Stimulated activated CD4-positive, alpha-beta T cell treated with anti-CD3 and anti-CD28 coated beads, Interleukin-12 subunit alpha, Interleukin-12 subunit beta, amount 100 ng/mL, for 24 hours (primary cell): ENCODE measurements at places on chromosomes 6 and 20.

- DNase-seq: no peak
Measured at GRCh38 chr6:35027807-35028206, 113.3 kb downstream of the TCP11 start.

- no peak for DNase-seq
Measured at GRCh38 chr6:41502917-41503671, 43.1 kb upstream of the FOXP4 start.

DNA sequence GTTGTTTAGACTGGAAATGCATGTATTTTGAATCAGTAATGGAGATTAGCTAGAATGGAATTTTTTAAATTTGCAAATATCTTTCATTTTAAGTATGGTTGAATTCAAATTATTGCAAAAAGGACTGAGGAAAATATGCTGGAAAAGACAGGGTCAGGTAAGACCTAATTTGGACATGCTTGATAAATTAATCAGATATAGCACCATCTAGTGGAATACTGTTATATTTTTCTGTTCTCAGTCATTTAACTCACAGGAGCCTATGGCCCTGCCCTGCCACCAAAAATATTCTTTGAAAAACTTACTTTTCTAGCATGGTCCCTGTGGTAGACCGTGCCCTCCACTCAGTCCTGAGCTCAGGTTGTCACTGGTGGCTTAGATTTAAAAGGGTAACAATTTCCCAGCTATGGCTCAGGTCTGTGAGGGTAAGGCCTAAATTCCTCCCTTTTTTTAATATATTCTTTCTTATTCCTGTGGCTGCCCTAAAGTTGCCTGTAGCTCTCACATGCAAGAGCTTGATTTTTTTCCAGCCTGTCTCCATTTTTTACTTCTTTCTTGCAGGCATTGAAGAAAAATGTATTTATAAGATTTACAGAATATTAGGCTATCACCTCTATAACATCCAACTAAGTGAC is 25.3 kb upstream of the KIAA1586 start:
- DNase-seq: no peak

DNA sequence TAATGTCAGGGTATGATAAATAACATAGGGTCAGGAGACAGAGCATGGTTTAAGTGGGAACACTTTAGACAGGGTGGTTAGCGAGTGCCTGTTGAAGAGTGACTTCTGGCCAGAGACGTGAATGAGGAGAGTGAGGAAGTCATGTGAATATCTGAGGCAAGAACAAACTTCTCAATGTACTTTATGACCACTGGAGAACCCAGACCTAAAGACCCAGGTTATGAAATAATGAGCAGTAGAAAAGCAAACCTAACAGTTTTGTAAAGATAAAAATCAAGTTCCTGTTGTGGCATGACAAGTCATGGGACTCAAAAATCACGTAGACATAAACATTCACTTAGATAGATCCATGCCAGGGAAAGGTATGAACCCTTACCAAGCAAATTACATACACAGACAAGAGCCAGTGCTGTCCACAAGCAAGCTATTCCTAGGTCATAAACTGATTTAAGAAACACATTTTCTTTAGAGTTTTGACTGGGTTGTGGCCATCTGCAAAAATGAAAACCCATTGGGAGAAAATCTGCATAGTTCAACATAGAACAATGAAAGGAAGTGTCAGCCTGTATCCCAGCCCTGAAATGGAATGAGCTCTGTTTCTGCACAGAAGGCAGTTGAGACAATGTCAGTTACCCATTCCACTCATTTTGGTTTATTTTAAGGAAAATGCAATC is 2.2 kb upstream of the MYCT1 start:
- DNase-seq: no peak

- DNase-seq: no peak
Measured at GRCh38 chr20:17971300-17972013, 2.6 kb downstream of the MGME1 start.

GRCh38 chr20:19644085-19644484 is 114.0 kb upstream of the RIN2 start:
- DNase-seq: no peak

DNA sequence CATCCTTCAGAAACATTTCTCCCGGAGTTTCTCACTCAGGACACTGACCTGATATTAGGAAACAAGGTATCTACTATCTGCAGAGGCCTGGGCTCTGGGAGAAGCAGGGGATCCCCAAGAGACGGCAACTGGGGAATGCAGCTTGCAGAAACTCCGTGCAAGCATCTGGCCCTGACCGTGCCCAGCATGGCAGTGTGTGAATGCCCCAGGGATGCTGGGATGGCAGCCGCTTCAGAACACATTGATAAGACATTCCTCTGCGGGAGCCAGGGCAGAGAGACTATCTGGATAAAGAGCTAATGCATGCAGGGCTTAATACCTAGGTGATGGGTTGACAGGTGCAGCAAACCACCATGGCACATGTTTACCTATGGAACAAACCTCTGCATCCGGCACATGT is 55.4 kb downstream of the NFATC2 start:
- no peak for DNase-seq

GRCh38 chr6:16512544-16513290 is 248.5 kb downstream of the ATXN1 start:
- DNase-seq: no peak

DNA sequence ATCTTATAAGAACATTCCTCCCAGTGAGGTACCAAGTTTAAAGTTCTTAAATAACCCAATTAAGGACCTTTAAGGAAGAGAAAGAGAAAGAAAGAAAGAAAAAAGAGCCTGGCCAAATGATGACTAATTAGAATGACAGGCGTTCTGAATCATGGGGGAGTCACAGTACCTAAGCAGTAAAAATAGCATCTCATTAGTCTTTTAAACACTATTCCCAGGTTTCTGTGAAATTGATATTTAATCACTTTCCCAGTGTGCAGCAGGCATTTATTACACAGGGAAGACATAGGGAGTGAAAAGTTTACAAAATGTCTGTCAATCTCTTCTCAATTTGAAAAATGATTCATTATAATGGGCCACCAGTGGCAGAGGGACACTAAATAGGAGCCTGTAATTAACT is 251.4 kb upstream of the MANEA start:
- no peak for DNase-seq

DNA sequence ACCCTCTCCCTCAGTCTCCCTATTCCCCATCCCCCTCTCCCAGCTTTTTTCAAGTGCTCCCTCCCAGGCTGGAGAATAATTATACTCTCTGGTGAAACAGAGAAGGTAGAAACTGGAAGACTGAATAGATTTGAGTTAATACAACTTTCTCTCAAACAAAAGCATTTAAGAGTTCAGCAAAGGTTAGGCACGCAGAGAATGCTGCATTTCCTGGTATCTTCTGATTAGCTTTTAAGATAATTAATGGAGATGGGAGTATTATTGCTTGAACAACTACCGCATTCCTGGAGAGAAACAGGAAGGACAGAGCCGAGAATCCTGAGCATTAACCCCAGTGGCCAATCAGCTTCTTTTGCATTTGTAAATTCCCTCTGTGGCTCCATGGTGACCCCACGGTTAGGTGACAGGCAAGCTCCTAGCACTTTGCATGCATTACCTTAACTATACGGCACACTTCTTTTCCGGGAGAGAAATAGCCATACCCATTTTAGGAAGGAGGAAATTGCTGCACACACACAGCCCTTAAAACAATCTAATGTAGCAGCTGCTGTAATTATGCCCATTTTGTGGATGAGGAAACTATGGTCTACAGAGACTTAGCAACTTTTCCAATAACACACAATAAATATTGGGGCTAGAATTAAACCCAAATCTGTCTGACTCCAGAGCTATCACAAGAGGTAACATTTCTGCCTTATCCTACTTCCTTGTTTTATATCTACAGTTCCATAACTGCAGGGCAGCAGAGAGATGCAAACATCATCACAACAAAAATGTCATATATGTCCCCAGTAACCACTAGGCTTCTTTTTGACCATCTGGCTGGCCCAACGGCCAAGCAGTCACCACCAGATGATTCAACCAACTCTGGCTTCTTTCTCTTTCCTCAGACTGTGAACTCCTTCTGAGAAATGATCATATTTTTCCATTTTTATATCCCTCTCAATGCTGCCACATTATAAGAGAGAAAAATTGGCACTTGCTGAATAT is 169.9 kb downstream of the CD24 start:
- no peak for DNase-seq

DNA sequence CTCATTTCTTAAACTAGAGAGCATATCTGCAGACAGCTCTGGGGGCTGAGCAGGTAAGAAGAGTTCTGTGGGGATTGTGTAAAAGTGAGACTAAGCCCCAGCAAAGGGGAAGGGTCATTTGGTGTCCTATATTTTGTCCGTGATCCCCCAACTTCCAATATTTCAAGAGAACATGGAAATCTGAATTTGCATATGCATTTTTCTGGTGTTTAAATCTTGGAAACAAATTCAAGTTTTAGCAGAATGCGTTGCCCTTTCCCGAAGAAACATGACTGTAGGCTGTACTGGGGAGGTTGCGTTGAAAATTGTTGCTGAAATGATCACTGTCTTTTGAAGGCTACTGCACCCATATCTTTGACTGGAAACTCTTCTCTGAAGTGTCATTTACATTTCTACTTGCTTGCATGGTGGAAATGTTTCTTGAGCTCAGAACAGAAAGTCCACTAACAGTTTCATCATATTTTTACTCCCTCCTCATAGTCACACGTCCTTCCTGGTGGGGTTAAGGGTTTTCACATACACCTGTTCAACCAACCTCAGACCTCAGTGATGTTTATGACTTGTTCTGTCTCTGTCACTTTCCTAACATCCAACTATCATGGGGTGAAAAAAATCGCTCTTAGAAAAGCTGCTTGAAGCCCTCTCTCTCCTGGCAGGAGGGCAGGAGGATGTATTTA is 140.3 kb downstream of the BCAS1 start:
- DNase-seq: no peak

DNA sequence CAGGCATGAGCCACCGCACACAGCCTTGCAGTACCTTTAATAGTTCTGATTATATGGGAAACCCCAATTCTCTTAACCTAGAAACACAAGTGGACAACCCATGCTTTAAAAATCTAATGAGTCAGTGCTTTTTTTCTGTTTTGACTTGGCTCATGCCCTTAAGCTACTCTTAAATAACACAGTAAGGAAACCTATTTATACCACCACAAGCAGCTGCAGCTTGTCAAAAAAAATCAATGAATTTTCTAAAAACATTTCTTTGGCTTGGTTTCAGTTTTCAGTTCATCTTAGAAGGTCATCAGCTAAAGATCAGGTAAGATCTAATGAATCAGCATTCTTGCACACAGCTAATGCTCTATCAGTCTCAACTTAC is 124.1 kb upstream of the DST start:
- no peak for DNase-seq

GRCh38 chr6:3569816-3570215 is 113.0 kb upstream of the SLC22A23 start:
- no peak for DNase-seq

DNA sequence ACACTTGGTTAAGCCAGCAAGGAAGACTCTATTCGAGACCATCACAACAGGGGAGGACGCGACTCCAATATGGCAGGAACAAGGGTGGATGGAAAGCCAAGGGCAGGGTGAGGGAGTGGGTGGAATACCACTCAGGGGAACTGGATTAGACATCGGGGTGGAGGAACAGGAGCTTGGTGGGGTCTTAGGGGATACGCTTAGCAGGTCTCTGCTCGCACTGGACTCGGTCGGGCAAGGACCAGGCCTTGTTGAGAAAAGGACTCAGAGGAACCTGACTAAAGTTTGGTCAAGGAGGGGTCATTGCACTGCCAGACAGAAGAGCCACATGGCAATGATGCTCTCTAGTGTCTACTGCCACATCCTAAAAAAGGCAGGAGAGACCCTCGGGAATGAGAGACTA is 10.5 kb downstream of the DUSP22 start:
- no peak for DNase-seq

- DNase-seq: no peak
Measured at GRCh38 chr6:71333697-71334096, 45.1 kb downstream of the OGFRL1 start.

GRCh38 chr6:54775576-54775975 is 71.0 kb upstream of the FAM83B start:
- no peak for DNase-seq

DNA sequence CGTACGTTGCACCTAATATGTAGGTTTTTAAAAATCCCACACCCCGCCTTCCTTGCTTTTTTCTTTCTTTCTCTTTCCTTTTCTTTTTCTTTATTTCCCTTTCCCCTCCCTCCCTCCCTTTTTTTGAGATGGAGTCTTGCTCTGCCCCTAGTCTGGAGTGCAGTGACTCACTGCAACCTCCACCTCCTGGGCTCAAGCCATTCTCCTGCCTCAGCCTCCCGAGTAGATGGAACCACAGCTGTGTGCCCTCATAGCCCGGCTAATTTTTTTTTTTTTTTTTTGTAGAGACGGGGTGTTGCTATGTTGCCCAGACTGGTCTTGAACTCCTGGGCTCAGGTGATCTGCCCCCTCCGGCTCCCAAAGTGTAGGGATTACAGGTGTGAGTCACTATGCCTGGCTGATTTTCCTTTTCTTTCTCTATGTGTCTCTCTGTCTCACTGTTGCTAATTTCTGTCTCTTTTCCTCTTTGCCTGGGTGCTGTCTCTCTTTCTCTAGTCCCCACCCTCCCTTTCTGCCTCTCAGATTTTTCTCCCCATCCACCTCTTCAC is 61.2 kb downstream of the SRC start:
- DNase-seq: no peak

DNA sequence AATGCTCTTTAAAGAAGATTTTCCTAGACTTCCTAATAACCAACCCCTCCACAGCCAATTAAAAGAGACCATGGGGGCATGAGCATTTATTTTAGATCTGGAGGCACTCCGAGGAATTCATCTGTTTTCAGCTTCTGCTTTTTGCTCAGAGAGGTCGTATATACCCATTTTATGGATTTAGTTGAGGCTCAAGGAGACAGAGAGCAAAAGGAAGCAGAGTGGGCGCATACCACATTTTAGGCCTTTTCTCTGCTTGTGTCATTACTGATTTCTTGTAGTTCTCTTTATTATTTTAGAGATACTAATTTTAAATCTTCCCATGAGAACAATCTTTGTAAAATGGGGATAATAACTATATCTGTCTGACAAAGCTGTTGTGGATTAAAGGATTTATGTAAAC is 129.6 kb upstream of the IFNGR1 start:
- no peak for DNase-seq

DNA sequence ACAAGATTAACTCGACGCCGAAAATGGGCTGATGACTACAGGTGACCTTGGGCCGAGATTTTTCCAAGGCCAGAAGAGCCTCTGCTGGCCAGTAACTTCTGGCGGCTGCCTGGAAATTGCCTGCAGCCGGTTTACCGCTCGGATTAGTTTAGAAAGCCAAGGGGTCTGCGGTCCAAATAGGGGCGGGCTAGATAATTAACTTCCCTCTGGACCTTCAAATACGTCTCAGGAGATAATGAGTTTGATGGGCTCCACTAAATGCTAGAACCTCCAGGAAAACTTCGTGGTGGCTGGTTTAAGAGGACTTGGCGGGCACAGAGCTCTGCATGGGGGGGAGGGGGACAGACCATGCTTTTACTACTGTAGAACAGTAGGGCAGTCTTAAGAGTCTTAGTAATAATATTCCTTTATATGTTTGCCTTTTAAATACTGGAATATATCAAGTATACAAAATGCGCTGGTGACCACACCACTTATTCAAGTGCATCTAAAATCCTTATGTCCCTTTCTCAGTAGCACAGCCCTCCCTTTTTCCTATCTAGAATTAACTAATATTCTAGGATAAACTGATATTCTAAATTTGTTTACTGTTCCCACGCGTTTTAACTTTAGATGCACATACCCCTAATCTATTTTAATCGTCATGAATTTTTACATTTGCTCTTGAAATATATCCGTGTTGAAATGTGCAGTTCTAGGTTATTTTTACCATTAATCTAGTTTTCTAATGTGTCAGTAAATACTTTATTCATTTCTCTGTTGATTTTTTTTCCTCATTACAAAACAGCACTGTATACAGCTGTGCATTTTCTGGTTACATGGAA is 107.5 kb upstream of the PRSS16 start:
- no peak for DNase-seq

- DNase-seq: no peak
Measured at GRCh38 chr6:44678252-44678935, 290.9 kb downstream of the CDC5L start.
